Stimulated activated CD8-positive, alpha-beta memory T cell treated with anti-CD3 and anti-CD28 coated beads, Interleukin-15, amount 100 ng/mL, for 4 hours (primary cell): ENCODE measurements at places on chromosomes 4 and X.

DNA sequence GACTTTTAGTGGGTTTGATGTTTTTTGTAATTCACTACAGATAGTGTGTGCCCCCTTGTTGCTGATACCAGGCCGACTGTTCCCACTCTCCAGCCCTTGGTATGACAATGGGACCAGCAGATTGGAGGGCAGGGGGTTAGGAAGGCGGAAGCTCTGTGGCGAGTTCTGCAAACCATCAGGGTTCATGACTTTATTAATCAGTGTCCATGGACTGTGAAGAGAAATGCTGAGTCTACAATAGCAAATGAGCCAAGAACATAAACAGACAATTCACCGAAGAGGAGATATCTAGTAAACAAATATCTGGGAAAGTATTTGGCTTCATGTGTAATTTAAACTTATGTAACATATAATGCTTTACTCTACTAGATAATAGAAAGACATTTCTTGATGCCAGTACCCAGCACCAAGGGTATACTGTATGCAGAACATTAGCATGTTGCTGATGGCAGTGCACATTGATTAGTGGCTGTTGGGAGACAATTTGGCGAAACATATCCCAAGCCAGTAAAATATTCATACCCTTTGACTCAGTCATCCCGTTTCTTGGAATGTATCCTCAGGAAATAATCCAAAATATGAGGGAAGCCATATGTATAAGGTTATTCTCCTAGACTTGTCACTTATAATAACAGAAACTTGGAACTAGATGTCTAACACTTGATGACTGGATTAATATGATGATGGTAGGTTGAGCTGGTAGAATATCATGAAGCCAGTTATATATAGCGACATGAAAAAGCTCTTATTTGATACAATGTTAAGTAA is 169.4 kb downstream of the PTTG2 start:
- no peak for DNase-seq

GRCh38 chr4:139416073-139416673 is 37.7 kb upstream of the RAB33B start:
- DNase-seq, result no peak

GRCh38 chrX:120556251-120556650 is 4.5 kb downstream of the CUL4B start:
- DNase-seq, result no peak

- no peak for DNase-seq
These were observed 56.6 kb upstream of the CHRDL1 start for GRCh38 chrX:110852180-110852579.

- no peak for DNase-seq
These were observed 3.4 kb downstream of the SPARCL1 start for GRCh38 chr4:87525636-87526295.

- no peak for DNase-seq
These were observed at the start of gene DCHS2 for GRCh38 chr4:154491341-154492271. DCHS2 (minus strand) TSS chr4:154491799; CDS start chr4:154491355, 444 bp downstream.

- DNase-seq, result no peak
These were observed 68.0 kb downstream of the CCNG2 start for GRCh38 chr4:77225022-77225421.

DNA sequence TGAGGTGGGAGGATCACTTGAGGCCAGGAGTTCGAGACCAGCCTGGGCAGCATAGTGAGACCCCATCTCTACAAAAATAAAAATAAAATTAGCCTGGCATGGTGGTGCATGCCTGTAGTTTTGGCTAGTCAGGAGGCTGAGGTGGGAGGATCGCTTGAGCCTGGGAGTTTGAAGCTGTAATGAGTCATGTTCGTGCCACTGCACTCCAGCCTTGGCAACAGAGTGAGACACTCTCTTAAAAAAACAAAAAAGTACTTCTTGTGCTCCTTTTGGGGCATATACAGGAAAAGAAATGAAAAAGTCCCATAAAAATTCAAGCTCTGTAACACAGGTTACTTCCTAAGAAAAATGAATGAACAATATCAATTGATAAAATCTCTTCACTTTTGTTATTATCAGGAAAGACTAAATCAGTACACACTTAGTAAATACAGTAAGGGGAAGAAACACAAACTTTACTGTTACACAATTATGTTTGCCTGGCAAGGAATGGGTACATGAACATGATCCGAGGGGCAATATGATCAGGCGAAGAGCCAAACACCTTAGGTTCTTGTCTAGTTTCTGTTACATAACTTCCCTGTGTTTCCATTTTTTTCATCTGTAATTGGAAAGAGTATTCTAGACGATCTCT is 46.9 kb downstream of the CCDC158 start:
- DNase-seq, result no peak

GRCh38 chrX:56798866-56799758 is 70.1 kb downstream of the NBDY start:
- no peak for DNase-seq

DNA sequence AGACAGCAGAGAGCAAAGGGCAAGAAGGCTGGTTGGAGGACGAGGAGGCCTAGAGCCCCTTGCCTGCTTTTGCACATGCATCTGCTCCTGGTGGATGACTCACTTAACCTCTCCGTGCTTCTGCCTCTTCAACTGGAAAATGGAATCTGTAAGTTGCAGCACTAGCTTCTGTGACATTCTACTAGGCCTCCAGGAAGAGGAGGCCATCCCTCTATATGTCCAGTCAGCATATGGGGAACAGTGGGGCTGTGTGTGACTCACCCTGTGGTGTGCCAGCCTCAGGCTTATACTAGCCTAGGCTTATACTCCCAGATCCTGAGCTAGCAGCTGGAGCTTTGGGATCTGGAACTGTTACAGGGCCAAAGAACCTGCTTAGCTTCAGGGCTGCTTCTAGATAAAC is 36.0 kb downstream of the RTL9 start:
- no peak for DNase-seq

- no peak for DNase-seq
These were observed 137.3 kb downstream of the BMPR1B start for GRCh38 chr4:94895081-94895480.

DNA sequence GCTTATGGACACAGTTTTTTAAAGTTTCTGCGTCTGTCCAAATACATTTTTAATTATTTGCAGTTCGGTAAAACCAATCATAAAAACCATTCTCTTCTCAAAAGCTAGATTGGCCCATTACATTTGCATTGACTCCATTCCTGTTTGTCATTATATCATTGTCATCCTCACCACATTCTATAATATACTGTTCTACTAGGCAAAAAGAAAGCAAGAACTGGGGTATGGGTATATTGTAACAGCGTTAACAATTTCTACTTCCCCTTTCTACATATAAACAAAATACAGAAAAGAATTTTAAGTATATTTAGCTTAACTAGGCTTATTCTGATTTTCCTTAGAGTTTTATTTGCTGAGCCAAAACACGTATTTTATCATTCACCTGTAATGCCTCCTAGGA is 91.8 kb downstream of the RAP1GDS1 start:
- DNase-seq, result no peak

- no peak for DNase-seq
These were observed 243.9 kb upstream of the WDFY3 start for GRCh38 chr4:85210353-85210752.

DNA sequence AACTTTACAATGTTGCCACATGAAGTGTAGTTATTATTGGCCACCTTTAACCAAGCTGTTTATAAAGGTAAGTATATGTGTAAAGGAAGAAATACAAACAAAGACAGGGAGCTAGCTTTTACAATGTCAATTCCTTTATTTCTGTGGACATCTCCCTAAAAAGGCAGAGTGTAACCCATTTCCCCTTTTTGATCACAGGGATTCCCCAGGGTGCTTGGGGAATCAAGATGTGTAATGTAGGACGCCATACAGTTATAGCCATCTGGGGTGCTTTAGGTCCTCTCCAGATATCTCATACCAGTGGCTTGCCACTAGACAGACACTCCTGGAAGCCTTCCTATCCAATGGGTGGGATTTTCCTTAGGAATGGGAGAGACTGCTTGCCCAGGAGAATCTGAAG is 4.2 kb upstream of the CUL4B start:
- no peak for DNase-seq

DNA sequence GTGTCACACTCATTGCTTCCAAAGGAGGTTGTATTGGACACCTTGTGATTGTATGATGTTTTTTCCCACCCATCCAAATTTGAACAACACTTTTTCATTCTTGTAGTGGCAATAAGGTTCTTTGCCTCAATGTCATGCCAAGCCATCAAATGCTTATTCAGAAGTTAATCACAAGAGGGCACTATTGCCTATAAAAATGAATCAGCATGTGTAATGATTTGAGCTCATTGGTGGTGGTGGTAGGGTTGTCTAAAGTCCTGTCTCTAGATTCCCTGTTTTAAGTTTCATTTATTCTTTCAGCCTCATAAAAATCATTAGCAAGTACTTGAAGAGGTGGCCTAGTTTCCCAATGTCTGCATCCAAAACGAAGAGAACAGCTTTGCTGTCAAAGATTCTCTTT is 37.0 kb downstream of the IRS4 start:
- no peak for DNase-seq

DNA sequence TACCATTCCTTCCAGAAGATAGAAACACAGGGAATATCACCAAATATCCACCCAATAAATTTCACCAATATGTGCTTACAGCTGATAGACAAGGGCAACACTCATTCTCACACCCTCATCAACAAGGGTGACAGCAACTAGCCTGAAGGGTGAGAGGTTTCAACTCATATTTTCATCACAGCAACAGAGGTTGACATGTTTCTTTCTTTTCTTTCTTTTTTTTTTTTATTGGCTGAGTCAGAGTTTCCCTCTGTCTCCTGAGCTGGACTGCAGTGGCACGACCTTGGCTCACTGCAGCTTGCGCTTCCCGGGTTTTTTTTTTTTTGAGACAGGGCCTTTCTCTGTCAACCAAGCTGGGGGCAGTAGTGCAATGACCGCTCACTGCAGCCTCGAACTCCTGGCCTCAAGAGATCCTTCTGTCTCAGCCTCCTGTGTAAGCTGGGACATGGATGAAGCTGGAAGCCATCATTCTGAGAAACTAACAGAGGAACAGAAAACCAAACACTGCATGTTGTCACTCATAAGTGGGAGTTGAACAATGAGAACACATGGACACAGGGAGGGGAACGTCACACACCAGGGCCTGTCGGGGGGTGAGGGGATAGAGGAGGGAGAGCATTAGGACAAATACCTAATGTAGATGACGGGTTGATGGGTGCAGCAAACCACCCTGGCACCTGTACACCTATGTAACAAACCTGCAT is 27.5 kb upstream of the ASMTL start:
- no peak for DNase-seq

DNA sequence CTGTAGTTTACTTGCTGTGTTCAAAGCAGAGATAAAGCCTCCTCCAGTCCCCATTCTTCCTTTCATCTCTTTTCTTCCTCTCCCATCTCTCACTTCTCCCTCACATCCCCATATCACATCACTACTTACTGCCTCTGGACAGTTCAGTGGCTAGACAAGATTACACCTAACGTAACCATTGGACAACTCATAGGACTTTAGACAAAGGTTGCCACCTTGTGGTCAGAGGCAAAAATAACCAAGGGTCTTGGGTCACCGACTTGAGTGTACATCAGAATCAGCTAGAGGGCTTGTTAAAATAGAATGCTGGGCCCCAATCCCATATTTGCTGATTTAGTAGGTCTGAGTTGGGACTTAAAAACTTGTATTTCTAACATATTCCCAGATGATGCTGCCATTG is 109.3 kb upstream of the DGKK start:
- no peak for DNase-seq
